ENCODE measurements at places on chromosomes 13 and 19.
A peak's percentile ranks its signal among the peaks of the same experiment; 100 is the strongest.

DNA sequence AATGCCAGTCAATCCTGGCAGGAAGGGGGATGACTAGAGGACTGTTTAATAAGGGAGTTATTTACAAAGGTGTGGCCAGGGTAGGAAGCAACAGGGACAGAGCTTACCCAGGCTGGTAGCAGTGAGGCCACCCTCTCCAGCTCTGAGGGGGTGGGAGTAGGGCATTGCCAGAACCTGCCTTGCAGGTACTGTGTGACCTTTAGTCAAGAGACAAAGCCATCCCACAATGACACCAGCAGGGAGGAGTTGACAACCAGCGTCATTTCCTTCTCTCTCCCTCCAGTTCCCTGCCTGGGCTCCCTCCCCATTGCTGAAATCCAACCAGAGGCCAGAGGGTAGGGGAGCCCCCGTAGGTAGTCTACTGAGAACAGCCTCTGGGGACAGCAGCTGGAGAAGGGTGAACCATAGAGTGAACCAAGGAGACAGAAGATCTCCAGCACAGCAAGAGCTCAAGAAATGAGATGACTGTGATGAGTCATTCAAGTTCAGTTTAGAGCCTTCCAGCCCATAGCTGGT is 33.3 kb upstream of the SPATA13 start:
- DNase-seq: no peak

GRCh38 chr13:33840402-33840801 is 22.5 kb downstream of the RFC3 start:
- no peak for DNase-seq

DNA sequence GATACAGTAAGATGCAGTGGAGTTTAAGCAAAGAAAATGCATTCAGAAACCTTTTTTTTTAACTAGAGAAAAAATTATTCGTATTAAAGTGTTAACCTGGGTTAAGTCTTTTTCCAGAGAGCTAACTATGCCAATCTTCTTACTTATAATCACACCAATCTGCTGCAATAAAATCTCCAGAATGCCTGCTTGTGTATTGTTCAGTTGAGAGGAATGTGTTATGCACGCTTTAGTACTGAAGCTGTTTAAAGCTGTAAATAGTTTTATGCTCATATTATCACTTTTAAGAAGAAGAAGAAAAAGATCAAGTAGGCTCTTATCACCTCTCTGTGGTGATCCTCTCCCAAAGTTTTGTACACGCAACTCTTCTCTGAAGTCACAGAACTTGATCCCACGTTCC is 528.7 kb downstream of the RFC3 start:
- no peak for DNase-seq

GRCh38 chr13:87810920-87811344 is 139.8 kb downstream of the SLITRK5 start:
- no peak for DNase-seq

DNA sequence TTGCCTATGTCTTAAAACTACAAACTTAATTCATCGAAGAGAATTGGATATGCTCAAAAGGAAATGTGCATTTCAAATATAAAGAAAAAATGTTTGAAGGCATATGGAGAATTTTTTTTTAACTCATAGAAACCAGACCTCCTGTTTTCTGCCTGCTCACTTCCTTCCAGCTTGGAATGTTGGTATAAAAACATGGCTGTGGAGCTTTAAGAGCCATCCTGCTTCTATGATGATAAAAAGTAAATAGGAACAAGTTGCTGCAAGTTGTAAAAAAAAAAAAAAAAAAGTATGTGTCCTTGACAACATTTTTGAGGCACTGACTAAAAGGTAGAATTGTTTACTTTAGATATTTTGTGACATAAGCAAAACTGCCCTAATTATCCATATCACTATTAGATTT is 1230.7 kb downstream of the PCDH9 start:
- no peak for DNase-seq

DNA sequence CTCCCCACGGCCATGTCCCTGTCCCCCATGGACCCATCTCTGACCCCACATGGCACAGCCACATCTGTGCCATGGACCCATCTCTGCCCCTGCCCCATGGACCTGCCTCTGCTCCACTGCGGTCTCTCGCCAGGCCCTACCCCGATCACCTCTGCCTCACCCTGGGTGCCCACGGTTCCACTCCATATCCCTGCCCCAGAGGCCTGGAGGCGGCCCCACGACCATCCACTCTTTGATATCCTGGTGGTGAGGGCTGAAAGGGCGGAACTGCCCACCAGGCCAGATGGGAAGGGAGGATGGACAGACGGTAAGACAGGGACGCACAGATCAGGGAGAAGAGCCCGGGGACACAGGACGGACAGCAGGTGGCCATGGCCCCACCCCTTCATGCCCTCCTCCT is 327 bp downstream of the PTGER1 start:
- DNase-seq: peak; percentile 34

GRCh38 chr19:52703917-52704316 is 30.9 kb downstream of the ZNF611 start:
- no peak for DNase-seq

DNA sequence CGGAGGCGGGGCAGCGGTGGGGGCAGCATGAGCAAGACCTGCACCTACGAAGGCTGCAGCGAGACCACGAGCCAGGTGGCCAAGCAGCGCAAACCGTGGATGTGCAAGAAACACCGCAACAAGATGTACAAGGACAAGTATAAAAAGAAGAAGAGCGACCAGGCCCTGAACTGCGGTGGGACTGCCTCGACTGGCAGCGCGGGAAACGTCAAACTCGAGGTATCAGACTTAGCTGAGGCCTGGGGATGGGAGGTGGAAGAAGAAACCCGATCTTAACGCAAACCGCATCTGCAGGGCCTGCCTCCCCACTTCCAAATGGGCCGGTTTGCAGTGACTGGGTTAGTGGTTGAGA is 693 bp downstream of the RFXAP start:
- peak; percentile 21 for DNase-seq

All from hepatic stellate cell (primary cell).